Dermis blood vessel endothelial cell (primary cell): ENCODE measurements at places on chromosomes 5 and 9.
A peak's percentile ranks its signal among the peaks of the same experiment; 100 is the strongest.

DNA sequence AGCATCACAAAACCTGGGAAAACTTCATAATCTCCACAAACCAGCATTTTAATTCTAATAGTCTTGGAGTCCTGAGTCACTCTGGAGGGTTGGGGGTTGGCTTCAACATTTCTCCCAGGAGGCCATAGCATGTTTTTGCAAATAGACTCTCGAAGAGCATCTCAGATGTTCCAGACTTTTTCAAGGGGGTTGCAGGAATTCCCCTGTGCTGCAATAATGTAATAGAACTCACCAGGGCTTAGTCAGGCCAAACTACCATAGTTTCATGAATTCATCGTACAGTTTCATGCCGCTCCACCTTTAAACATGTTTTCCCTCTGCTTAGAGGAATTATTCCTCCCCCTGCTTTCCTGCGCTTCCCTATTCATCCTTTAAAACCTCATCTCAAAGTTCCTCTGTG is 499.5 kb upstream of the KLF4 start:
- no peak for DNase-seq

- no peak for DNase-seq
Observed at GRCh38 chr5:172791286-172791685, 20.3 kb upstream of the DUSP1 start.

- DNase-seq, result no peak
Observed at GRCh38 chr5:146799671-146800070, 78.9 kb downstream of the PPP2R2B start.

DNA sequence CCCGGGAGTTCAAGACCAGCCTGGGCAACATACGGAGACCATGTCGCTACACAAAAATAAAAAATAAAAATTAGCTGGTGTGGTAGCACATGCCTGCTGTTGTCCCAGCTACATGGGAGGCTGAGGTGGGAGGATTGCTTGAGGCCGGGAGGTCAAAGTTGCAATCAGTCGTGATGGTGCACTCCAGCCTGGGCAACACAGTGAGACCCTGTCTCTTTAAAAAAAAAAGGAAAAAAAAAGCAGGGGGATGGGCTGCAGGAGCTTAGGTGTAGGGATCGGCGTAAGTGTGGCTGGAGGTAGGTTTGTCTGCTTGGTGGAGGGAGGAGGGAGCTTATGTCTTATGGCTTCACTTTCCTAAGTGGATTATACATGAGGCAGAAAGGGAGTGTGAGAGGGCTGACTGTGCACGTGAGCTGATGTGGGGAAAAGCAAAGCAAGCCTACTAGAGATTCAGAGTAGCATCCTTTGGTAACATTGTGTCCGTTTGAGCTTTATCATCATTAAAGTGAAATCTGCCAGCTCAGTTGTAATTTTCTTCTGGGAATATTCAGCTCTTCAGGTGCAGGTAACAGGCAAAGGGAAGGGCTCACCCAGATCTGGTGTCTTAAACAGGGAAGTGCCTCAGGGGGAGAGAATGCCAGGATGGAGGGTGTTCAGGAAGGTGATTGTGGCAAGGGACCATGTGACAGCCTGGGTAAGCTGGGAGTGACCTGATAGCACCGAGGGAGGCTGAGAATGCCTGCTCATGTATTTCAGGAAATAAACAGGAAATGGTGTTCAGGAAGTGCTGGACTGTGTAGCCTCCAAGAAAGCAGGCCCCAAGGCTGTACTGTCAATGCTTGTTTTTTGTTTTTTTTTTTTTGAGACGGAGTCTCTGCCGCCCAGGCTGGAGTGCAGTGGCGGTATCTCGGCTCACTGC is 17.6 kb upstream of the SETX start:
- peak; percentile 99 for DNase-seq

GRCh38 chr5:133723651-133724366 is 111.5 kb upstream of the FSTL4 start:
- no peak for DNase-seq

- DNase-seq, result no peak
Observed at GRCh38 chr9:108517651-108518365, 338.0 kb downstream of the ACTL7B start.
